ENCODE measurements at places on chromosomes 13 and 19. TPM values are rescaled to one million over a fixed set of nuclear protein-coding genes. Genes with fewer than 3 reads are reported as not detected.

TMC4 gene
- 2.2 TPM for polyA plus RNA-seq

DNA sequence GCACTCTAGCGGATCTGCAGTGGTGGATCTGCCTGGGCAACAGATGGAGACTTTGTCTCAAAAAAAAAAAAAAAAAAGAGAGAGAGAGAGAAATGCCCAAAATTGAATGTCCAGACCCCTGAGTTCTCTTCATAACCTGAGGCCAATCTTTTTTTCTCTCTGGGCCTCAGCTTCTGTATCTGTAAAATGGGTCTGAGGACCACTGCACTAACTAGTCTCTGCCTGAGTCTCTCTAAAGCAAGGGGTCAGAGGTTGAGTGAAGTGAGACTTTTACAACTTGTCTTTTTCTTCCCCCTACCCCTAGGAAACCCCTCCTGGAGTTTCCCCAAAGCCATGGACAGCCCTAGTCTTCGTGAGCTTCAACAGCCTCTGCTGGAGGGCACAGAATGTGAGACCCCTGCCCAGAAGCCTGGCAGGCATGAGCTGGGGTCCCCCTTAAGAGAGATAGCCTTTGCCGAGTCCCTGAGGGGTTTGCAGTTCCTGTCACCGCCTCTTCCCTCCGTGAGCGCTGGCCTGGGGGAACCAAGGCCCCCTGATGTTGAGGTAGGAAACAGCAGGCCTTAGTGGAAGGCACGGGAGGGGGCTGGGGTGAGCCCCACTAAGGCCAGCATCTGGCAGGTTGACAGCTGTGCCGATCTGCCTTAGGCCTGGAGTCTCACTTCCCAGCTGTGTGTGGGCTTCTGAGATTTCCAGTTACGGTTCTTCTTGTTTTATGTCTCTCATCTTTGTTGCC, 1.8 kb downstream of the TMEM91 start:
- H3K27me3 ChIP-seq, result no peaks in the 10 kb centered on the region
- peaks cover 22% of the 10 kb centered on the region for H3K4me1 ChIP-seq
- no peak overlapping the region for H3K27ac ChIP-seq
- no peak for DNase-seq

GRCh38 chr19:51559240-51559639, 11.8 kb upstream of the ZNF175 start:
- H3K27ac ChIP-seq, result no peak overlapping the region
- no peaks in the 10 kb centered on the region for H3K27me3 ChIP-seq
- H3K4me3 ChIP-seq, result no peak overlapping the region
- no peaks in the 10 kb centered on the region for H3K4me1 ChIP-seq
- H3K36me3 ChIP-seq, result no peaks in the 10 kb centered on the region
- no peak for DNase-seq

ZNF813 gene
- polyA plus RNA-seq, result 1.5 TPM

GRCh38 chr13:46468570-46469463, 81.8 kb upstream of the RUBCNL start:
- H3K4me3 ChIP-seq, result no peak overlapping the region
- DNase-seq, result no peak
- no peaks in the 10 kb centered on the region for H3K4me1 ChIP-seq
- H3K27ac ChIP-seq, result no peak overlapping the region
- no peaks in the 10 kb centered on the region for H3K27me3 ChIP-seq
- no peaks in the 10 kb centered on the region for H3K36me3 ChIP-seq

- H3K36me3 ChIP-seq, result no peaks in the 10 kb centered on the region
- DNase-seq, result no peak
- no peak overlapping the region for H3K4me3 ChIP-seq
Measured at GRCh38 chr13:52925251-52925650, 76.8 kb upstream of the PCDH8 start.

- no peaks in the 10 kb centered on the region for H3K27me3 ChIP-seq
- DNase-seq, result no peak
- peaks cover 6% of the 10 kb centered on the region for H3K4me1 ChIP-seq
- H3K36me3 ChIP-seq, result peaks cover 9% of the 10 kb centered on the region
- no peak overlapping the region for H3K4me3 ChIP-seq
Measured at GRCh38 chr13:102877303-102877702, 31.5 kb downstream of the ERCC5 start.

SLC1A6 gene
- polyA plus RNA-seq, result 0.96 TPM

Data from keratinocyte (primary cell).